Posterior vena cava (tissue), 2 donors: ENCODE measurements at places on chromosomes 6 and 20.

DNA sequence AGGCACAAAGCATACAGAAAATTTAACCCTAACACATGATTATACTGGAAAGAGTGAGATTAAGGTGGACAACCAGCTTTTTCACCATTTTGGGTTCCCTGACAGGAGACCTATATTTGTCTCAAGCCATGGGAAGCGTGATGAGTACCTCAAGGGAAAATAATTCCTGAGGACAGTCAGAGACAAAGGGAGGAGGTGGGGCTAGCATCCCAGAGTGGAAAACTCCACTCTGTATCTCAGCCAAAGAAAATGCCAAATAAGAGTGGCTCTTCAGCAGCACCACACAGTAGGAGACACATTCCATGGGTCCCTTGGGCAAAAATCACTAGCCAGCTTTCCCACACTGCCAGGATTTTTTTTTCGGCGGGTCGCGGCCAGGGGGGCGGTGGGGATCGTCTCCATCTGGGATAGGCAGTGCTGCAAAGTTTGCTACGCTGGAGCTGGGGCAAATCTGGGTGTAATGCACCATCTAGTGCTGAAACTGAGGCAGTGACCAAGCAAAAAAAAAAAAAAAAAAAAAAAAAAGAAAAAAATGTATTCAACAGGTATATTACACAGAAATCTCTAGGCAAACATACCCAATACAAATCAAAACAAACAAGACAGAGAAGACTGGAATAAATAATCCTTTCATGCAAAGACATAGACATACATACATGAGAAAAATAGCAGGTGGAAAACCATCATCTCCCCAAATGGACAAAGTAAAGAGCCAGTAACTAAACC lies 77.3 kb upstream of the SLC35F1 start:
- DNase-seq, result no peak

GRCh38 chr6:27517928-27518787 lies 45.3 kb upstream of the ZNF184 start:
- DNase-seq, result no peak

DNA sequence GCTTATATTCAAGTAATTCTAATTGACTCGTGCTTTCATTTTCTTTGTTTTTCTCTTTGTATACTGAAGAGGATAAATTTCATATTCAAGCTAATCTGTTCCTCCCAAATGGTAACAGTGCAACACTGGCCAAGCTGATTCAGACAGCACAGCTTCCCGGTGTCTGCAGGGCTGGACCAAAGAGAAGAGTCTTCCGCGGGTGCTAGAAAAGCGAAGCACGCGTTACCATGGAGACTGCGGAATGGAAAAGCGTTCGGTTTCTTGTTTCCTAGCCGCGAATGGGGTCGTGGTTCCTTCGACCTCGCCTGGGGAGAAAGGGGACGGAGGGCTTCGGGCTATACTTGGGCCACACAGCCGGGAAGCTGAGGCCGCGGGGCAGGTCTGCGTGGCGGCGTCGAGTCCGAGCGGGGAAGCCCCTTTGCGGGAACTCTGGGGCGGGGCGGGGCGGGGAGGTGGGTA lies 6.2 kb upstream of the ZNF311 start:
- no peak for DNase-seq

DNA sequence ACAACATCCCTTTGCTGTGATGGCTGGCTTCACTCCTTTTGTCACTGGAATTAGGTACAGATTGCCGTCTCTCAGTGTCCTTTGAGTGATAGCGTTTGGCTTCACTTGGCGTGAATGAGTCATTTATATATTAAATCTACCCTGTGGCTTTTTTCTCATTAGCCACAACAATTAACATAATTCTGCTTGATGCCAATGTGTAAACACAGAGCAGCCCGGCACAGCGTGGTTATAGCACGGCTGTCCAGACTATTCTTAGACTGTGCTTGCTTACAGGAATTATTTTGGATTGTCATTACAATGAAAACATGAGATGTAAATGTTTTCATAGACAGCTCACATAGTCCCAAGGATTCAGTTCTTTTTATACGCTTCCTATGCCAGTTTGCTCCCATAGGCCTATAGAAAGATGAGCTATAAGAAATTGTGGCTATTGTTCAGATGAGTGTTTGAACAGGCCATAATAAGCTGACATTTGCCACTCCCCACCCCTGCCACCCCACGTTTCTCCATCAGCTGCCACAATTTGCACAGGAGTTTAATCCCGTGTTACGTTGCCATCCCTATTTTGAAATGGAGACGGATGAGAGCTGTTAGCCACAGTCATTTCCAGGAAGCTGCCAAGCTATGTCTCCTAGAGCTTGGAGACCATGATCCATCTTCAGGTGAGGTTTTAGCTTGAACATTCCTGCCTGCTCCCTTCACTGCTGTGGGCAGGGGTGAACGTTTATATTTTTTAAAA lies 65.9 kb downstream of the PPP1R14C start:
- DNase-seq, result no peak

- DNase-seq, result no peak
These were observed 130.2 kb downstream of the SGK1 start for GRCh38 chr6:134187751-134188150.

DNA sequence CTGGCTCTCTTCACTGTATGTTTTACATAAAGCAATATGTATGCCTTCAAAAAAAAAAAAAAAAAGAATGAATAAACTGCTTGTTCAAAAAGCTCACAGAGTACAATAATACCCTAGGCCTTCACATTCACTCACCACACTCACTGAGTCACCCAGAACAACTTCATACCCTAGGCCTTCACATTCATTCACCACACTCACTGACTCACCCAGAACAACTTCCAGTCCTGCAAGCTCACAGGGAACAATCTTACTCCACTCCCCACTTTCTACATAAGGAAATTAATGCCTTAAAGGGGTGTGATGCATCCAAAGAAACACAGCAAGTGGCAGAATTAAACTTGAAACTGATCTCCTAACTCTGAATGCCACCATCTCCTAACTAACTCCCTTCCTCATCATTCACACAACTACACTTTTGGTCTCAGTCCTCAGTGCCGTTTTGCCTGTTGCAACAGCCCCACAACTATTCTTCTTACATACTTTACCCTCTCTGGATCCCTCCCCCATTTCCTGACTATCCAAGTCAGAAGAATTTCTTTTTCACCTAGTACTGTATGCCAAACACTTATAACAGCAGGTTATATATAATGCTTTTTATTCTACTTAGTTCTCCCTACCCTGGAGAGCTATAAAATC lies 34.2 kb downstream of the NHSL1 start:
- no peak for DNase-seq

- no peak for DNase-seq
These were observed 130.8 kb upstream of the PTPRT start for GRCh38 chr20:43320536-43320935.

DNA sequence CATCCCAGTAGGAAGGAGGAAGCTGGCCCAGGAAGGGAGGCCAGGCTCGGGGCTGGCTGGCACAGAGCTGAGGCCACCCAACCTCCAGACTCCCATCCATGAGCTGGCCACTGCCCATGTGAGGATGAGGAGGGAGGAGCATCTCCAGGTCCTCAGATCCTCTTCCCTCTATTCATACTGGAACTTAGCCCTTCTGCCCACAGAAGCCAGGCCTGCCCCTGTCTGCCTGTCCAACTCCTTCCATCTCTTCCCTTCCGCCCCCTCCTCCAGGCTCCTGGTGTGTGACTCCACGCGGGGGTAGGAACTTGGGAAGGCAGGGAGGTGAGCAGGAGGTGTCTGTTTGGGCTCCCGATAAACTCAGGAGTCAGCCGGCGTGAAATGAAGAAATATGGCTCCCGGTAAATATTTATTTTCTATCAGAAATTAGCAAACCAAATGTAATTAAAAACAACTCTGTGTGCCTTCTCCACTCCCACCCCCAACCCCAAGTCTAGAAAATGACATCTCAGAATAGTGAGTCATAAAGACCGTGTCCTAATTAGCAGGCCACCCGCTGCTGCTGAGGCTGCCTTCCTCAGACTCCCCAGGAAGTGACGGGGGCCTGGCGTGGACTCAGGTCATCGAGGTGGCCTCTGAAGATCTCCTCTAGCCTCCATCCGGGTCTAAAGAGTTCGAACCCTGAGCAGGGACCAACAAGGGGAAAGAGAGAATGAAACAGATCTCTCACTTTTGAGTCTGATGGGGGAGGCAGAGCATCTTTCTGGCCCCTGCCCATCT lies 81.9 kb downstream of the MDGA1 start:
- DNase-seq, result peak; percentile 37

- no peak for DNase-seq
These were observed 169.1 kb downstream of the IBTK start for GRCh38 chr6:82078286-82078908.

GRCh38 chr6:34435916-34436315 lies 10.0 kb upstream of the RPS10 start:
- no peak for DNase-seq

DNA sequence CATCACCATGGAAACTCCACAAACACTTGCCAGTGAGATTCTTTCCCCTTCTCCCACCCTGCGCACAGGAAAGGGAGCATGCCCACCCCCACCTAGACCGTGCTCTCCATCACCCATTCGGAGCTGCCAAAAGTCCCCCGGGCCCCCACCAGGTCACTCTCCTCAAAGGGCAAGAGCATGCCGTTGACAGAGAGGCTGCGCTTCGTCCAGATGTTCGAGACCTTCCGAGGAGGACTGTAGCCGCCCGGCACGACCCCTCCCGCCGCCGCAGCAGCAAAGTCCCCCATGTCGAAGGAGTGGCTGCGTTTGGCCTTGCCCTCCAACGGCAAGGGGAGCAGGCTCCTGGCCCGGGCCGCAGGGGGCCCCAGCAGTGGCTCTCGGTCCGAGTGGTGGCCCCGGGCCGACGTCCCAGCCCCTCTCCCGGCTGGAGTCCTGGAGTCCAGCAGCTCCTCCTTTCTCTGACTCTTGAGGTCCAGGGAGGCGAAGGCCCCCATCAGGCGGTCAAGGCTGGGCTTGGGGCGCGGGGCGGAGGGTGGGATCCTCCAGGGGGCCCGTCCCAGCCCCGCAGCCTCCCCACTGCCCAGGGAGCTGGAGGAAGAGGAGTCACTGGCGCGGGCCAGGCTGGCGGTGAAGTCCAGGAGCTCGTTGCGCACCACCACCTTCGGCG lies 195.2 kb downstream of the LRFN2 start:
- no peak for DNase-seq

DNA sequence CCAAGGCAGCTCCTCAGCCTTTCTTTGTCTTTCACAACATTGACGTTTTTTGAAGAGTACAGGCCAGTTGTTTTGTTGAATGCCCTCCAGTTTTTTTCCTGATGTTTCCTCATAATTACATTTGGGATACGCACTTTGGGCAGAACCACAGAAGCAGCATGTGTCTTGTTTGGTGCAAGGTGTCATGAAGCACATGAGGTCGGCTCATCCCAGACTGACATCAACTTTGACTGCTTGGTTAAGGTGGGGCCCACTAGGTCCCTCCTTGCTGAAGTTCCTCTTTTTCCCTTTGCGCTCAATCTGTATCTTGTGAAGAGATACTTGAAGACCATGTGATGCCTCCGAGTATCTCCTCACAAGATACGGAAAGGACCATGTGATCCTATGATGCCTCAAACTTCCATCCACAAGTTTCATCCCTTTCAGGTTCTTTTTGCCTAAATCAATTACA lies 10.5 kb downstream of the SNAI1 start:
- no peak for DNase-seq

- no peak for DNase-seq
These were observed 109.5 kb downstream of the B3GAT2 start for GRCh38 chr6:70847106-70848084.

DNA sequence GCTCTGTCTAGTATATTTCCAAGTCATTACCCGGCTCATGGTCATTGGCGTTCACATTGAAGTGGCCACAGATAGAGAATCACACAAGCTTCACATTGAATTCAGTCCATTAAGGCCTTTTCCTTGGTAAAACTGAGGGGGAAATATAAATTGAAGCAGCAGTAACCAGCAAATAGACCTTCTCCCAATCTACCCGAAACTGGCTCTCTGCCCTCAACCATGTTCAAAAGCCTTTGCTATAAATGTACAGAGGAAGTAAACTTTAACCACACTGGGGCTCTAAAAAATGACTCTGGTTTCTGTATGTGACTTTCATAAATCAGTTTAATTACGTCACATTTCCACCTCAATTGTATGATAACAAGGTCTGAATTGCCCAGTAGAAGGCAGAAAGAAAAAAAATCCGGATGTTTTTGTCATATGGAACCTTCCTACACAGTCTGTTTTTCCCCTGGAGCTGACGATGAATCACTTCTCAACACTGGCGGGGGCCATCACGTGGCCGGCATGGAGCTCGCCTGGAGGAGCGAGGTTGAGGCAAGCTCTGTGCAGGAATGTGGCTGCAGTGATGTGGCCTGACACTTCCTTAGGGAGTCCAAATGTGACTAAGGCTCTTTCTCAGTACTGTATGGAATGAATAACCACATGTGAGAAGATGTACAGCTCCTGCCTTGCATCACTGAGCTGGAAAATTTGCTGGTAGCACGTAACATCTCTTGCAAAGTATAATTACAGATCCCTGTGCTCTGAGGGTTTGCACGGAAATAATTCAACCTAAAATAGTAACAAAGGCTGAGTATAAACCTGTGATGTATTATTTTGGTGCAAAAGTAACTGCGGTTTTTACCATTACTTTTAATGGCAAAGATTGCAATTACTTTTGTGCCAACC lies 58.6 kb upstream of the SNX9 start:
- peak; percentile 93 for DNase-seq

GRCh38 chr6:166419286-166419685 lies 36.5 kb upstream of the MPC1 start:
- DNase-seq, result no peak

GRCh38 chr6:34393191-34393965 lies 909 bp upstream of the NUDT3 start:
- no peak for DNase-seq

GRCh38 chr6:152300517-152300916 lies 336.6 kb downstream of the SYNE1 start:
- DNase-seq, result no peak

- DNase-seq, result no peak
These were observed 114.9 kb downstream of the EPHA7 start for GRCh38 chr6:93304505-93304904.

- no peak for DNase-seq
These were observed at the start of gene TULP1 for GRCh38 chr6:35512740-35513139. TSS of gene TULP1 (minus strand) at chr6:35512896. CDS start at chr6:35512858, 38 bp downstream.

DNA sequence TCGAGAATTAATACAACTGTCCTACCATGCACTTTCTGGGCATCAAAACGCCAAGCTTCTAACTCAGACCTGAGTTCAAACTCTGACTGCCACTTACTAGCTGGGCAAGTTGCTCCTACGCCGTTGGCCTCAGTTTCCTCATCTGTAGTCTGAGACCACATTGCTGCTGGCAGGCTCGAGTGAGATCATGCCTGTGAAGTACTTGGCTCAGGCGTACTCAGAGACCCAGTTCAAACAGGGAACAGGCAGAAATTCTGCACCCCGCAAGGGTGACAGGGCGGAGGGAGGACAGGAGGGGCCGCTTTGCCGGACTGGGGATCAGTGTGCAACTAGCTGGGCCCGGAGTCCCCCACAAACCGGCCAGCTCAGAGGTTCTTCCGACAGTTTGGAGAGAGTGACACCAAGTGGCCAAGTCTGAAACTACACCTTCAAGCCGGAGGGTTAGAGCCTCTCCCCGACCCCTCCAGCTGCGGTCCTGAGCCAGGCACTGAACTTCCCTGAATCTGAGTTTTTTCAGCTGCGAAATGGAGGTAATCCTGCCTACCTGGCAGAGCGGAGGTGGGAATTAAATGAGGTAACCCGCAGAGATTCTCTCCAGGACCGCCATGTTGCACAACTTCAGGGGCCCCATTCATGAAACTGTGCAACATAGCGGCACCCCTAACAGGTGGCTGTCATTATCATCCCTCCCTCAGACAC lies 46.0 kb upstream of the PTPN1 start:
- DNase-seq, result peak; percentile 83

- DNase-seq, result no peak
These were observed 21.7 kb downstream of the SEC63 start for GRCh38 chr6:107936162-107936909.

- no peak for DNase-seq
These were observed 1286.9 kb downstream of the EPHA7 start for GRCh38 chr6:92132457-92132856.

GRCh38 chr6:125944434-125944816 lies 12.1 kb upstream of the HINT3 start:
- DNase-seq, result peak; percentile 88
